Activated CD4-positive, alpha-beta memory T cell treated with anti-CD3 and anti-CD28 coated beads, Interleukin-2, amount 10 ng/mL, durations not matched to agents 7 days and 5 days (primary cell): ENCODE measurements at places on chromosomes 12 and 14. TPM values are rescaled to one million over a fixed set of nuclear protein-coding genes. Genes with fewer than 3 reads are reported as not detected.

The MON2 gene
- 45.0 TPM for total RNA-seq

The MVK gene
- total RNA-seq, result 22.1 TPM

The DNAL1 gene
- 7.2 TPM for total RNA-seq

The DAO gene
- total RNA-seq, result not detected

DNA sequence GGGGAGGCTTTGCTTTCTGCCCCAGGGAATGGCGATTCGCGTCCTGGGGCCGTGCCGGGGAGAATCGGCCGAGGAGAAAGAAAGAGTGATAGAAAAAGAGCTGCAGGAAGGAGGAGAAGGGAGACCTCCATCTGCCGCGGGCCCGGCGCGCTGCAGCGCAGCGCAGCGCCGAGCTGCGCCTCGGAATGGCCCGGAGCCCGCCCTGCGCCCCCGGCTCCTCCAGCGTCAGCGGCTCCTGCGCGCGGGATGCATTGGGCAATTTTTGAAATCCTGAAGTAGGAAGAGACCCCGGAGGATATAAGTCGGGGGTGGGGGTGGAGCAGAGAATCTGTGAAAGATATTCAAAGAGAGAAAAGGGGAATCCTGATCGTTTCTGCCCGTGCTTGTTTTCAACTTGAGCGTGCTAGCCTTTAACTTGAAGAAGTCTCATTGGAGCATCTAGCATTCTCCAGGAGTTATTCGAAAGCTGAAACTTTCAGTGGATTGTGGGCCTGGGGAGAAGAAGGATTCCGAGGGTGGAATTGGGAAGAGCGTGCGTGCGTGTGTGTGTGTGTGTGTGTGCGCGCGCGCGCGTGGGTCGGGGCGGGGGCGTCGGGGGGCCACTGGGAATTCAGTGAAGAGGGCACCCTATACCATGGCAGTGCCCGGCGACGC lies 441 bp downstream of the PDE3A start:
- no peak for DNase-seq

GRCh38 chr12:101793401-101793800 lies 37.4 kb downstream of the GNPTAB start:
- DNase-seq, result no peak

GRCh38 chr14:57066887-57067513 lies 201.7 kb downstream of the EXOC5 start:
- peak; percentile 38 for DNase-seq

GRCh38 chr12:4119157-4119761 lies 154.3 kb upstream of the CCND2 start:
- peak; percentile 56 for DNase-seq

DNA sequence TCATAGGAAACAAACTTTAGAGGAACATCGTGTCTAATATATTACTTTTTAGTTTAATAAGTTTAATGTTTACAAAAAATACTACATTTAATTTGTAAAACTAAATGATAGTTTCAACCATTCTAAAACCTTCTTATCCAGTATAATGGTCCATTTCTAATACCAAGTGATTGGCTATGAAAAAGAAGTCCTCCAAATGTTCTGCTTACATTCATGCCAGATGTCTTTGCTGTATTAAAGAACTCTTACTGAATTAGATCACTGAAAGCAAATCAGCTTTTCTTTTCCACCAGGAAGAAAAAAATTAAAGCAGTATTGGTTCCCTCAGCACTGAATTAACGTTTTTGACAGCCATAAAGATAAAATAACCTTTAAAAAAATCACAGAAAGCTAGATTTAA lies 3.7 kb downstream of the NOVA1 start:
- no peak for DNase-seq

DNA sequence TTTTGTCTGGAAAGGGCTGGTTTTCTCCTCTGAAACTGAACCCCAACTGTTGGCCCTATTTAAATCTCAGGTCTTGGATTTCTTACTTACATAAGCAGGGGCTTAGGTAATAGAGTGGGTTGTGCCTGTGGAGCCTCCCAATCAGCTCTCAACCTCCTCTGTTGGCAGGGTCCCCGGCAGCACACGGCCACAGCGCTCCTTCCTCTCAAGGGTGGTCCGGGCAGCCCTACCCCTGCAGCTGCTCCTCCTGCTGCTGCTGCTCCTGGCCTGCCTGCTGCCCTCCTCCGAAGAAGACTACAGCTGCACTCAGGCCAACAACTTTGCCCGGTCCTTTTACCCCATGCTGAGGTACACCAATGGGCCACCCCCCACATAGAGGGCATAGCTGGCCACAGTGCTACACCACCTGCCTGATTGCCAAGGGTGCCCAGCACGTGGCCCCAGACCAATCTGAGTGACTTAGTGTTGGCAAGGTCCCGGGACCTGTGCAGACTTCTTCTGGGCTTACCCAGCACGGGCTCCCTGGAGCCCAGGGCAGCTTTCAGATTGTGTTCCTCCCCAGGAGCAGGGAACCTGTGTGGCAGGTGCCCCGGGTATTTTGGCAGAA lies 68.9 kb downstream of the ESR2 start:
- no peak for DNase-seq

GRCh38 chr14:54516709-54517108 lies 7.0 kb downstream of the CGRRF1 start:
- no peak for DNase-seq

- DNase-seq, result no peak
These were observed 1766.9 kb upstream of the SEL1L start for GRCh38 chr14:83300476-83301064.

DNA sequence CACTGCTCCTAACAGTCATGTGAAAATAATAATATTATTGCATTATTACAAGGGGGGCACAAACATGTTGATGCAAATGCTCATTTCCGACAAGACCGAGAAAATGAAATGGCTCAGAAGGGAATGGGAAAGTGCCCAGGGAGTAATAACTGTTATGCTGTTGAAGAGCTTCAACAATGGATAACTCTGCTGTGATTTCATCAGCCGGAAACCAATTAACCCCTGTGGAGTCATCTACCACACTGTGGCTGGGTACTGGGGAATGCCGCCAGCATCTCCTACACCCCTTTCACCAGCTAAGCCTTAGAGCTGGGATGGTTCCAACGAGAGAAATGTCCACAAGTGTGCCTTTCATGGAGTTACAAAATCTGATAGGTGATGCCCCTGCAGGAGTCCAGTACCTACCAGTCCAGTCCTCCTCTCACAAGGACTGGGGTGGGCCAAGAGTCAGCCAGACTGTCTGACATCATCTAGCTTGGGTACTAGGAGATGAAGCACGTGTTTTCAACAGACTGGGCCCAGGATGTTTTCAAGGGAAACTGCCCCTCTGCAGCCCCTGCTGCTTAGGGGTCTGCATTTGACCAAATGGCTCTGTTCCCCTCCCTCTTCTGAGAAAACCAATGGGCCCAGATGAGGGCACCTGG lies 509.3 kb upstream of the CCDC196 start:
- no peak for DNase-seq

DNA sequence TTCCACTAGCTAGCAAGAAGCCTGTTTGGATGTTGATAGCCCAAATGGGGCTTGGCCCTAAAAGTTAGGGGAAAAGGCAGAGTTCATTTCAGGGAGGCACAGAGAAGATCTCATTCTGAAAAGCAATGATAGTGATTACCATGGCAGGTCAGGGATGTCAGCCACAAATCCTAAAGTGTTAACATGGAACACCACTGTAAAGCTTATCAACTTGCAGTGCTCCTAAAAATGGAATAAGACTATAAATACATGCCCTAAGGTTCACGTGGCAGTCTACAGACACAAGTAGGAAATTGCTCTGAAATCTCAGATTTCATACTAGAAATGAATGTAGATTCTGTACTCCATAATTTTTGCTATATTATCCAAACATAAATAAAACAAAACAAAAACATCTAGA lies 280.0 kb upstream of the E2F7 start:
- no peak for DNase-seq

- DNase-seq, result no peak
These were observed 31.5 kb downstream of the TMEM132D start for GRCh38 chr12:129871991-129872972.

- no peak for DNase-seq
These were observed 4.6 kb upstream of the ZNF385A start for GRCh38 chr12:54389134-54389508.

DNA sequence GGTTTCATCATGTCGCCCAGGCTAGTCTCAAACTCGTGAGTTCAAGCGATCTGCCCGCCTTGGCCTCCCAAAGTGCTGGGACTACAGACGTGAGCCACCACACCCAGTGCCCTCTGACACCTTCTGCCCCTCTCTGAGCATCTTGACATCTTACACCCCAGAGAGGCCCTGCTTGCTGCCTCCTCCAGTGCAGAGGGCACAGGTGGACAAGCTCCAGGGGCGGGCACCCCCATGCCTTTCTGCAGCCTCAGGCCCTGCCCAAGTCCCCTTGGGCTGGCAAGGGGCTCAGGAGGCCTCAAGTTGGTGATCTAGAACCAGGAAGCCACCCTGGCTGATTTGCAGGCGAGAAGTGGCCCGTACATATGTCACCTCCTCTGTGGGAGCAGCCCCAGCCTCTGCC lies 11.2 kb upstream of the SH2B3 start:
- no peak for DNase-seq

GRCh38 chr12:100445081-100445481 lies 28.6 kb upstream of the NR1H4 start:
- DNase-seq, result no peak
